Eye (tissue), 1 donor: ENCODE measurements at places on chromosomes 2 and 18.

DNA sequence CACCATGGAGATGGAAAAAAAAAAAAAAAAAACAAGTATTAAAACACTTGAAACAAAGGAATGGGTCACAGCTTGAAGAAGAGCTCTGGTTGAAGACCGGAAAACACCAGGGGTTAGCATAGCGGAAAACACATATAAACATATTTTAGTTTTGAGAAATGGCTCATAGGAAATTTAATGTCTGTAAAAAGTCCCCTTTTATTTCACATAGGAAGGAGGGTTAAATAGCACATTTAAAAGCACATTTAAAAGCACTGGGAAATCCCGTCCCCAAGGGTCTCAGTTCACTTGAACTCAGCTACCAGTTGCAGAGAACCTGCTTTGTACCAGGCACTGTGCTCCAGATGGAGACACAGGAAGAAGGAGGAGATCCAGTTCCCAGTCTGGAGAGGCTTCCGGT, 65.5 kb downstream of the KCNE4 start:
- no peak for DNase-seq

DNA sequence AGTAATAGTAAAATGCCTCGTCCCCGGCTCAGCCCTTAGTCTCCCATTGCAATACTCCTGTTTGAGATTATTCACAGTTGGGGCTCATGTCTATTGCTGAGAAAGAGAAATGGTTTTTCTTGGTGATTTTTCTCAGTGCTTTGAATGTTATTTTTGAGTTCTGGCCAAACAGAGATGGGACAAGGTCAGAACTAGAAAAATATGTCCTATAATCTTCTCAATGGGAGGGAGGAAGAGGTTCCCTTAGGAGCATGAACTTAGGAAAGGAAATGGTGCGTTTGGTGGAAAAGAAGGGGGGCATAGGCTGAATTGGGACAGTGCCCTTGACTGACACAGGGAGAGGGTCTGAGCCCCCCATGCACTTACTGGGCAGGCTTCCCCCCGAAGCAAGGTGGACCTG, 133.8 kb downstream of the AGAP1 start:
- DNase-seq: no peak

DNA sequence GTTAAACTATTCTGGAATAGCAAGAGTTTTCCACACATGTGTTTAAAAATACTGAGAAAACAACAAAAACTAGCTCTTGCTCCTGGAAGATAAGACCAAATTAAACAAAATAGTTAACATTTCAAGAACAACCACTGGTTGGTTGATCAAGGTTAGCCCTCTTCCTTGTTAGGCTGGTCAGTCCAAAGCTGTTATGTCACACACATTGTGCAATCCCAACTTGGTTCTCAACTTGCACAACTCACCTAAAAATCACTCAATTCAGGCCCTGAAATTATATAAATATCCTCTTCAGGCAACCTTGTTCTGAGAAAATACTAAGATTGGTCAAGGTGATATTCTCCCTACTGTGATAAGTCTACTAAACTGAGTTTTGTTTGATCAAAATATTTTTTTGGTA, 169.7 kb upstream of the LRP1B start:
- DNase-seq: no peak

- DNase-seq: no peak
Observed at GRCh38 chr2:43383533-43383932, 157.1 kb upstream of the ZFP36L2 start.

DNA sequence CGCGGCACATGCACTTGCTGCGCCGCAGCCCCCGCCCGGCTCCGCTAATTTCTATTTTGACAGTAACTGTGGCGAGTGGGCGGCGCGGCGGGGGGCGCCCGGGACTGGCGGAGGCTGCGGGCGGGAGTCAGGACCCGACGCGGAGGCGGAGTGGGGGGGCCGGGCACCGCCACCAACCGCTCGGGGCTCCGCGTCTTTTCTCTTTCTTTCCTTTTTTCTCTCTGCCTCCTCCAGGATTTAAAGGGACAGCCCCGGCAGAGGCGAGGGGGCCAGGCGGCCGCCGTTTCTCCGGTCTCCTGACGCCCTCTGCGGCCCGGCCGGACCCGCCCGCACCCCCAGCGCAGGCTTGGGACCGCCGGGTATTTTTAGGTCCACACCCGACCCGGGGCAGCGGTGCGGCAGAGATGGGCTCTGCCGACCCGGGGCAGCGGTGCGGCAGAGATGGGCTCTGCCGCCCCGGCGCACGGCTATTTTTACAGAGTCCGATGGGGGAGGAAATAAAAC, 460 bp upstream of the ZBTB7C start:
- DNase-seq: peak; percentile 80
